H9 (cell line): ENCODE measurements at places on chromosomes 3 and 15. TPM values are rescaled to one million over a fixed set of nuclear protein-coding genes. Genes with fewer than 3 reads are reported as not detected.
A peak's percentile ranks its signal among the peaks of the same experiment; 100 is the strongest.

- H3K4me1 ChIP-seq = no peaks in the 10 kb centered on the region
- H3K4me3 ChIP-seq = no peak overlapping the region
- no peak for DNase-seq
Measured at GRCh38 chr3:151581035-151581434, 120.2 kb upstream of the IGSF10 start.

DNA sequence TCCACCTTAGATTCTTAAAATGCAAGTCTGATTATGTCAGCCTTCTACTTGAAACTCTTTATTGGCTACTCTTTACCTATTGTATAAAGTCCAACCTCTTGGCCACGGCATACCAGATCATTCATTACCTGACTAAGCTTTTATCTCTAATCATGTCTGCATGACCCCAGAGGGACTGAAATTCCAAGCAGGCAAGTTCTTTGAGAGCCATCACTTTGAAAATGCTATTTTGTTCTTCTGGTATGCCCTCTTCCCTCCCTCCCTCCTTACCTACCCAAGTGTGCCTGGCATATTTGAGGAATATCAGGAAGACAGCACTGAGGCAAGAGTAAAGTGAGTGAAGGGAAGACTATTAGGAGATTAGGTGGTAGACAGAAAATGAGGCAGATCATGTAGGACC is 57.5 kb downstream of the KCNMB2 start:
- no peak overlapping the region for H3K4me3 ChIP-seq
- H3K4me1 ChIP-seq = no peaks in the 10 kb centered on the region
- no peaks in the 10 kb centered on the region for H3K36me3 ChIP-seq

- H3K4me3 ChIP-seq = no peak overlapping the region
- H3K27ac ChIP-seq = no peak overlapping the region
- DNase-seq = no peak
- H3K27me3 ChIP-seq = no peaks in the 10 kb centered on the region
- H3K36me3 ChIP-seq = peaks cover 9% of the 10 kb centered on the region
Measured at GRCh38 chr3:192834428-192834827, 83.2 kb downstream of the MB21D2 start.

DNA sequence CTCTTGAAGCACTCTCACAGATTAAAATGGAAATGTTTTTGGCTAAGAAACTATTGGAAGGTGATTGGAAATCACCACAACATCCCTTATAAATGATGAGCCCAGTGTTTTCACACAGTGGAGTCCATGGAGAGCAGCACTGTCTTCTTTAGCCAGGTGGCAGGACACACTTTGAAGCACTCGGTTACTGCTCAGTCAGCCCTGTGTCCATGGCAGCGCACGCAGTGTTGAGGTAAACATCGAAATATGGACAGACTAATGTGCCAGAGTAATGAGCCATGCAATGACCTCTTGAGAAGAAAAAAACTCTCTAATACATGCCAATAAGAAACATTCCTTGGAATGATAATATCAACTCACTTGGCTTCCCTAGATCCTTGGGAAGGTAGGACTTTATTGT is 66.6 kb downstream of the TGFBR2 start:
- no peaks in the 10 kb centered on the region for H3K27me3 ChIP-seq
- H3K4me3 ChIP-seq = no peak overlapping the region
- no peak for DNase-seq
- H3K27ac ChIP-seq = no peak overlapping the region

DNA sequence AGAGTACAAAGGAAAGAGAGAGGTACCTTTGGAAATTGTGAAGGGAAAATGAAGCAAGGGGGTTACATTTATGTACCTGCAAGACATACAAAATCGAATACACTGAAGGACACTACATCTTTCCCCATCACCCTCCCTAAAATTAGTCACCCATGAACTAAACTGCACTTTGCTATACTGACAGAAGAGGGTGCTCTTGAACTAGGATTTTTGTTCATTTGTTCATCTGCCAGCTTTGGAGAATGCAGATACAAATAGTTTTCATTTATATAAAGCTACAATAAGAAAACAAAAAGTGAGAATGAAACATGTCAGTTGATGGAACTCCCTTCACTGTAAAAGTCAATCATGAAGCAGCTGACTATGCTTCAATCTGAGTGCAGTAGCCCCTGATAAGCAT is 55.7 kb downstream of the PCCB start:
- peaks cover 16% of the 10 kb centered on the region for H3K36me3 ChIP-seq
- no peaks in the 10 kb centered on the region for H3K4me1 ChIP-seq
- H3K4me3 ChIP-seq = no peak overlapping the region
- no peaks in the 10 kb centered on the region for H3K27me3 ChIP-seq
- DNase-seq = no peak
- H3K27ac ChIP-seq = no peak overlapping the region

DNA sequence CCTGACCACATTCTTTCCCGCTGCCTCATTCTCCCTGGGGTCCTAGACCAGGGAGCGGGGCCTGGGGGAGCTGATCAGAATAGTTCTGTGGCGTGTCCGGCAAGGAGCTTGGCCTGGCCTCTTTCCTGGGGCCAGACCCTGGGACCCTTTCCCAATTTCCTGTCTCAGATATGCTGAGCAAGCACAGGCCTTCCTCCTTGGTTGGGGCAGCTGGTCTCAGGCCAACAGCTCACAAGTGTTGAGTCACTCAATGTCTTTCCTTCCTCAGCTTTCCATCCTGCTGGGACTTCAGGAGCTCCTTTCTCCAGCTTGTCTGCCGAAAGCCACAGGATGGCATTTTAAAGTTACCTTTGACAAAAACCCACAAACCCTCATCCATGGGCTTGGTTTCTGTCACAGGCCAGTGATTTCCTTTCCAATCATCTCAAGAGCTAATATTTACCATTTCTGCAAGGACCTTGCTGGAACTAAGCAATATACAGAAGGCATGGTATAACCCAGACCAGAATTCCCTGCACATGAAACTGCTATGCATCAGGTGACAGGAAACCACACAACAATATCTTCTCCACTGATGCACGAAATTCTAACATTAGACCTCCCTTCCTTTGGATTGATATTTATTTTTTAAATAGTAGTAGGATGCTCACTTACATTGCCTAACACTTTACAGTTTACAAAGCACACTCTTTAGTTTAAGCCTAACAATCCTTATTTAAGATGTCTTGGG is 19.5 kb upstream of the TIMP4 start:
- H3K27me3 ChIP-seq = no peaks in the 10 kb centered on the region
- H3K36me3 ChIP-seq = peaks cover 11% of the 10 kb centered on the region
- no peak for DNase-seq
- H3K4me1 ChIP-seq = no peaks in the 10 kb centered on the region

- H3K36me3 ChIP-seq = peaks cover 9% of the 10 kb centered on the region
- no peaks in the 10 kb centered on the region; the same call in 1 of the 2 replicates for H3K27me3 ChIP-seq
- H3K4me1 ChIP-seq = peaks cover 6% of the 10 kb centered on the region; the same call in 1 of the 2 replicates
- DNase-seq = no peak
- H3K4me3 ChIP-seq = peak overlapping the region; percentile 90
Measured at GRCh38 chr15:90202929-90203328, 1.8 kb downstream of the SEMA4B start.

- H3K27me3 ChIP-seq = no peaks in the 10 kb centered on the region
- H3K4me1 ChIP-seq = no peaks in the 10 kb centered on the region
- no peak overlapping the region for H3K27ac ChIP-seq
- H3K36me3 ChIP-seq = peaks cover 12% of the 10 kb centered on the region; the same call in 1 of the 2 replicates
- DNase-seq = no peak
Measured at GRCh38 chr3:123511084-123511483, 62.2 kb upstream of the ADCY5 start.

GRCh38 chr15:40295877-40296560 is 11.7 kb downstream of the PLCB2 start:
- no peak for DNase-seq
- H3K27me3 ChIP-seq = peaks cover 13% of the 10 kb centered on the region; the same call in 1 of the 2 replicates
- H3K4me1 ChIP-seq = no peaks in the 10 kb centered on the region; the same call in 1 of the 2 replicates
- peaks cover 16% of the 10 kb centered on the region for H3K36me3 ChIP-seq
- H3K4me3 ChIP-seq = 0 out of 3 replicates have a peak overlapping the region, but pooled peaks have one; percentile 32

- H3K27me3 ChIP-seq = no peaks in the 10 kb centered on the region
- no peaks in the 10 kb centered on the region for H3K36me3 ChIP-seq
- no peak overlapping the region for H3K27ac ChIP-seq
- H3K4me1 ChIP-seq = no peaks in the 10 kb centered on the region
Measured at GRCh38 chr15:101145362-101145761, 106.5 kb downstream of the CHSY1 start.

GRCh38 chr3:184176377-184177330 is 2.0 kb downstream of the AP2M1 start:
- H3K27ac ChIP-seq = peak overlapping the region; percentile 72
- no peaks in the 10 kb centered on the region; the same call in 1 of the 2 replicates for H3K4me1 ChIP-seq
- DNase-seq = peak; percentile 94
- H3K4me3 ChIP-seq = peak overlapping the region; percentile 95

DNA sequence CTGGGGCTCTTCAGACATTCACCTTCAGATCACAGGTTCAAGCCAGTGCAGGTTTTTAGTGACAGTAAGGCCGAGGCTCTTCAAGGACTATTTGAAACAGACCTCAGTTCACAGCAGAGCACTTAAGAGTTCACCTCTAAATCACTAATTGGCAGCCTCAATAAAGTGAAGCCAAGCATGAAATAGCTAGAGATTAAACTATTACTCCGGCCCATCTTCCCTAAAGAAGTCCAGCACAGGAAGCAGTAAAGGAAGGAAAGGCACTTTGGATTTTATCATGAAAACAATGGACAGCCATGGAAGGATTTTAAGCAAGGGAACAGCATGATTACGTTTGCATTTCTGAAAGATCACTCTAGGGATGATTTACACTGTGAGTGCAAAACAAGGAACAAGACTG is 27.6 kb upstream of the ARL6 start:
- no peak for DNase-seq
- no peaks in the 10 kb centered on the region for H3K27me3 ChIP-seq
- H3K36me3 ChIP-seq = no peaks in the 10 kb centered on the region
- no peaks in the 10 kb centered on the region for H3K4me1 ChIP-seq
- no peak overlapping the region for H3K4me3 ChIP-seq

SLC38A3 gene
- total RNA-seq = 1.4 and 3.2 TPM in 2 replicates

NTRK3 gene
- 2.4 and 2.5 TPM in 2 replicates for total RNA-seq

TP63 gene
- total RNA-seq = not detected in 2 replicates

PARP15 gene
- 0.18 and 0.24 TPM in 2 replicates for total RNA-seq

ZNF774 gene
- total RNA-seq = 1.0 and 2.5 TPM in 2 replicates
